ENCODE measurements at places on chromosomes 7 and 10.

DNA sequence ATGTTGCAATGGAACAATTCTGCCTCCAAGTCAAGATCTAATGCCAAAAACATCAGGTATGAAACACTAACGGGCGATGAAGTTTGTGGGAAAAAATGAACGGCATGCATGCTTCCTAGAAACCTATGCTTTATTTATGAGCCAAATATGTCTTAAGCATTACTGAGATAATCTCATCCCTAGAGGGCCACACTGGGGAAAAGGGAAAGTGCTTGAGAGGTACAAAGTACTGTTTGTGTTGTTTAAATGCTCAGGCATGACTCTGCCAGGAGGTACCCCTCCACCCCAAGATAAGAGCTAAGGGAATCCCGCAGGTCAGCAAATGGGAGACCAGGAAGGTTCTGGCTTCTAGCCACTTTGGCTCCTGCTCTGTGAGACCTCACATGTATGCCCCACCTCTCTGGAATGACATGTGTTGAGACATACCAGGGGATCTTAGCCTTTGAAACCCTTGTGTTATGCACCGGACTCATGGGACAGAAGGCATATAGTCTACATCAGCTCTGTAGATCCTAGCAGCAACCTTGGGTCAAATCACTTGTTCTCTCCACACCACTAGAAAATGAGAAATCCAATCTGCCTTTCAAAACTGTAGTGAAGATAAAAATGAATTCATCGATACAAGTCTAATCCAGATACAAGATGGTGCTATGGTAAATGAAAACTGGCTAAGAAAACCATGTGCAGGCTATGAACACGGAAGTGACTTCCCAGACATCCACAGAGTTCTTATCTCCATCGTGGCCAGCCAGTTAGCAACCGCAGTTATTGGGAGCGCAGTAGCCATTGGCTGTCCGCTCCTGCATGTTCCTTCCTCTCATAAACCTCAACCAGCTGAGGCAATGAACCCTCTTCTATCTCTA is 61.0 kb downstream of the CREB3L2 start:
- DNase-seq = no peak

DNA sequence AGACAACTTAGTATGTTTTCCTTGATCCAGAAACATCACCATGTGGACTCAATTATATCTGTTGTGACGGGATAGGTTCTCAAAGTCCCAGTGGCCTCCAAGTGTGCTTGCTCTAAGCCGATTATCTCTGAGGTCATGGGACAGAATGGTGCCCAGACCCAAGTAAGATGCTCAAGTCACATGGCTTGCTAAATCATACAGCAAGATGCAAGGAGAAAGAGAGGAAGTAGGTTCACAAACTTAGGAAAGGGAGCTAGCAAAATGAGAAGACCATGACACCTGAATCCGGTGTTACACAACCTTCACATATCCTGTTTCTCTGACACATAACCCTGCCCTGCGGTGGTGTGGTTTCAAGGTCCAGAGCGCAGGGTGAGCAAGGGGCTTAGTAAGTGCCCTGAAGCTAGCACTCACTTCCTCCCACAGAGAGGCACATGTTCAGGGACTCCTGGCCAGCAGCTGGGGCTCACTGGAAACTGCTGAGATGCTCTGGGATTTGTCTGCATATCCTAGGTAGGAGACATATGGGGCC is 590.9 kb upstream of the ANKRD30A start:
- no peak for DNase-seq

DNA sequence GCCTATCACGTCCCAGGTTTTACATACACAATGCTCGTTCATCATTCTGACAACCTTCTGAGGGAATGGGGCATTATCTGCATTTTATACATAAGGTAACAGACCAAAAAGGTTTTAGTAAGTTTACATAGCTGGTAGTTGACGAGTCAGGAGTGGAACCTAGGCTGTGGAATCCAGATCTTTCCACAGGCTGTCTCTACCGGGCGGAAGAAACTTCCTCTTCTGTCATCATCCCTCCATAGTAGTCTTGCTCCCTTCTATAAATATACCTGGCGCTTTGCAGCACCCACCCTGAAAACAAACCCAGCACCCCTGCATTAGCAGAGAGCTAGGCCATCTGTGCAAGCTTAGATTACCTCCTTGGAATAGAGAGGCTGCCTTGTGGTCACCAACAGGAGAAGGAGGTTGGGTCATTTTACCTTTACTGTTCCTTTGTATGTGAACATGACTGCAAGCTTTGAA is 1.3 kb downstream of the TSPAN13 start:
- no peak for DNase-seq

DNA sequence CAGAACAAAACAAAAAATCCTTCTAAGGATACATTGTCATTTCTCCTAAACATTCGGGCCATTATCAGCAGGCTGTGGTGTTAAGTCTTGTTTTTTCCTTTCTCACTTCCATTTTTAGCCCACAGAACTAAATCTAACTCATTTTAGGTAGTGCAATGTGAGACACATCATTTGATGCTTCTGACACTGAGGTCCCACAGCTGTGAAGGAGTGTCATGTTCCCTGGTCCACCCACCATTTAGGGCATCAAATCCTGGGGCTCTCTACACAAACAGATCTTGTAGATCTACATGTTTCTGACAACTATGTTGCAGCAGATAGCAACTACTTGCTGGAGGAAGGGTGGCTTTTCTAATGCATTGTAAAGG is 232.5 kb upstream of the IGFBP3 start:
- no peak for DNase-seq

DNA sequence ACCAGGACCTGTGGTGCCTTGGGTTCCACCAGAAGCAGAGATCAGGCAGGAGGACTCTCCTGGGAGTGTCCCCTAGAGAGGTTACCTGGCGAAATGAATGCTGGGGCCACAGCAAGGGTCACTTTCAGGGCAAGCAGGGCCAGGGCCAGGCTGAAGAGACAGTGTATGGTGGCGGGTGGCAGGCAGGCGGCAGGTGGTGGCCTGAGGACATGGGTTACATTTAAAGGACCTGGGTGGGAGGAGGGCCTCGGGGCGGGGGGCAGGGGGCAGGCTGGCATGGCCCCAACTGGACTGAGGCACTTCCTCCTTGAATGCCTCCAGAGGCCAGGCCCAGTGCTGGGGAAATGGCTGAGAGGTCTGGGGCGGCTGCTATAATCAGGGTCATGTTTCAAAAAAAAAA is 14.7 kb upstream of the TBRG4 start:
- DNase-seq = no peak

GRCh38 chr10:19817231-19817933 is 1.1 kb downstream of the PLXDC2 start:
- DNase-seq = no peak
